Stimulated activated CD4-positive, alpha-beta T cell treated with anti-CD3 and anti-CD28 coated beads, Interleukin-4, amount 100 ng/mL, for 48 hours (primary cell): ENCODE measurements at places on chromosomes 12 and 14.

DNA sequence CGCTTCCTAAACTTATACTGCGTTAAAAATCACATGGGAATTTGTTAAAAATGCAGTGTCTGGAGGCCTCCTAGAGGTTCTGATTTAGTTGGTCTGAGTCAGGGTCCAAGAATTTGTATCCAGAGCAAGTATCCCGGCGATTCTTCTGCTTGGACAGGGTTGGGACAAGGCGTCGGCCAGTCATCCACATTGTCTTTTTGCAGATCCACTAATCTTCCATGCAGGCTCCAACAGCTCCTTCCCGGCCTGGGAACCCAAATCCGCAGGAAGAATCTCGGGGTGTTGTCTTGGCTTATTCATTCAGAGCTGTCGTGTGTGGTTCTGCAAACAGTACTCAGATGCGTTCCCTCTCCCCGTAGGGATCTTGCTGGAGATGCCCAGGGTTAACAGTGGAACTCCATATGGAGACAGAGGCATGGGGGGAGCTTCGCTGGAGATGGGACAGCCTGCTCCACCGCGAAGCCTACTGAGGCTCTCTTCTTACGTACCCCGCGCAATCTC is 25.3 kb downstream of the GPRC5D start:
- no peak for DNase-seq

GRCh38 chr14:59483363-59483762 is 845 bp downstream of the L3HYPDH start:
- DNase-seq = no peak

DNA sequence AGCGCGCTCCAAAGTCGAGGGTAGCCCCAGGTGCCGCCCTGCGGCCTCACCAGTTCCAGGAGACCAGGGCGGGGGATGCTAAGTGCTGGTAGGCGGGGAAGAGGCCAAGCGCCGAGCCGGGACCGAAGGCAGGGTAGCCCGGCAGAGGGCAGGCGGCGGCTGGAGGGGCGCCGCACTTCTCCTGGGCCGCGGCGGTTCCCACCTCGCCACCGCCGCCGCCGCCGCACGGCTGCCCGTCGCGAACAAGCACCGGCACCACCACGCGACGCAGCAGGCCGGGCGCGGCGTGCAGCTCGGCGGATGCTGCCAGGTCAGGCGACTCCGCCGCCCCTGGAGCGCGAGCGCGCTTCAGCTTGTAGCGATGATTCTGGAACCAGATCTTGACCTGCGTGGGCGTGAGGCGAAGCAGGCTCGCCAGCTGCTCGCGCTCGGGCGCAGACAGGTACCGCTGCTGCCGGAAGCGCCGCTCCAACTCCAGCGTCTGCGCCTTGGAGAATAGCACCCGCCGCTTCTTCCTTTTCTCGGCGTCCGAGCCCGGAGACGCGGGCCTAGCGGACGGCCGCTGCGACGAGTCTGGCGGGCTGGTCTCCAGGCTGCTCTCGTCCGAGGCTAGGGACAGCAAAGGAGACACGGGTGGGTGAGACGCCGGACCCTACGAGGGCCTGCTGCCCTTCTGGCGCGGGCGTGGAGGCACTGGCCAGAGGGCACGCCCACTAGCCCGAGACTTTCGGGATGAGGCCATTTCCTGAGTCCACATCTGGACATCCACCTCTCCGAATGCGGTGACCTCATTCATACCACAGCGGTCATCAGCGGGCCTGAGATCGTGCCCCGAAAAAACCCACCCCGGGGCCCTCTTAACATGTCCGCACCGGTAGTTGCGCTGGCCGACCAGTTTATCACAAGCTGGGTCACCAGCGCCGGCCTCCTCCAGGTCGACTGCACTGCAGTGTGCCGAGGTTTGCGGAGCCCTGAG is 1.3 kb downstream of the NKX2-8 start:
- no peak for DNase-seq

DNA sequence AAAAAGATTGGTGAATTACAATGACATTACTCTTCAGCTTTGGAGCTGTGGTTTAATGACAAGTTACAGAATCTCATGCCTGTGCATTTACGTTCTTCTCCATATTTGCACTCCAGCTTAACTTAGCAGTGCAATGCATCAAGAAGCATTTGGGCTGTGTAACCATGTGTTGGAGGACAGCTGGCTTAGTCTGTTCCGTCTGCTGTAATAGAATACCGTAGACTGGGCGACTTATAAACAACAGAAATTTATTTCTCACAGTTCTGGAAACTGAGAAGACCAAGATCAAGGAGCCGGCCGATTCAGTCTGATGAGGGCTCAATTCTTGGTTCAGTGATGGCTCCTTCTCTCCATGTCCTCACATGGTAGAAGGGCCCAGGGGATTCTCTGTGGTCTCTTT is 943.5 kb downstream of the BCL11B start:
- DNase-seq = no peak

DNA sequence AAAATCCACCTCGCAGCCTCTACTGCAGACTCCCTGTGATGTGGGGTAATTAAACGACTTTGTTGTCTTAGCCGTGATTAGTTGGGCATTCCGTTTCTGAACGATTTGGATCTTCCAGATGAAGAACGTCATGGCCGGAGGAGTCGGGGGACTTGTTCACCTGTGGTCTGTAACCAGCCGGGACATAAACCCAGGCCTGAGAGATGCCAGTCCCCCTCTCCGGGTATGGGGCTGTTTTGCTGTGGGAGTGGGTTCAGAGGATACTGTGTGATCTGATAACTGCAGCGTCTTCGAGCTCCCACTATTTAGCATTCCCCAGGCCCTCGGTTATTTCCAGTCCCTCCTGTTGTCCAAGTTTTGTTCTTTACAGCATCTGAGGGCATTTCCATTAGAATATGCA is 96.1 kb downstream of the PIWIL1 start:
- no peak for DNase-seq
